ENCODE measurements at places on chromosomes 5 and 9. TPM values are rescaled to one million over a fixed set of nuclear protein-coding genes. Genes with fewer than 3 reads are reported as not detected.

Gene NR6A1
- polyA plus RNA-seq, result 3.2 TPM

Gene CD74
- polyA plus RNA-seq, result 16.3 TPM

Gene ANKRD34B
- 0.05 TPM for polyA plus RNA-seq

Gene BTNL8
- not detected for polyA plus RNA-seq

Gene ITGA2
- 0.82 TPM for polyA plus RNA-seq

Gene DNAJB5
- 32.2 TPM for polyA plus RNA-seq

Gene KIF12
- polyA plus RNA-seq, result 0.64 TPM

Gene ANGPTL2
- polyA plus RNA-seq, result 6.7 TPM

Gene NIM1K
- polyA plus RNA-seq, result 0.27 TPM

Gene PCSK1
- polyA plus RNA-seq, result not detected

Gene CLIC3
- polyA plus RNA-seq, result 0.75 TPM

Gene GABRA1
- polyA plus RNA-seq, result not detected

Gene GPR151
- polyA plus RNA-seq, result not detected

Gene WNT8A
- polyA plus RNA-seq, result not detected

Gene SARDH
- polyA plus RNA-seq, result 8.5 TPM

Gene EQTN
- polyA plus RNA-seq, result not detected

Gene PCDHGA10
- 1.1 TPM for polyA plus RNA-seq

Gene PCDHB10
- 7.8 TPM for polyA plus RNA-seq

Gene BARHL1
- polyA plus RNA-seq, result not detected

Gene EIF4E1B
- polyA plus RNA-seq, result not detected

Gene LYSMD3
- 10.9 TPM for polyA plus RNA-seq

Gene ARL14EPL
- polyA plus RNA-seq, result not detected

Gene COL5A1
- 50.7 TPM for polyA plus RNA-seq

Gene TRIO
- 22.0 TPM for polyA plus RNA-seq

Gene TAF1L
- polyA plus RNA-seq, result not detected
